ENCODE measurements at places on chromosomes 4 and X.

- peaks cover 40% of the 10 kb centered on the region for H3K27me3 ChIP-seq
- H3K27ac ChIP-seq: no peak overlapping the region
- no peaks in the 10 kb centered on the region for H3K4me1 ChIP-seq
- no peak overlapping the region for H3K4me3 ChIP-seq
Measured at GRCh38 chr4:108152980-108153379, 15.8 kb downstream of the LEF1 start.

GRCh38 chr4:94531991-94532789 is 80.4 kb downstream of the PDLIM5 start:
- no peak overlapping the region for H3K27ac ChIP-seq
- peaks cover 2% of the 10 kb centered on the region for H3K36me3 ChIP-seq
- H3K27me3 ChIP-seq: no peaks in the 10 kb centered on the region
- no peak for DNase-seq

- H3K27ac ChIP-seq: no peak overlapping the region
- no peaks in the 10 kb centered on the region for H3K27me3 ChIP-seq
- no peaks in the 10 kb centered on the region for H3K36me3 ChIP-seq
- peaks cover 4% of the 10 kb centered on the region for H3K4me1 ChIP-seq
- no peak overlapping the region for H3K4me3 ChIP-seq
Measured at GRCh38 chr4:72942565-72942964, 127.0 kb downstream of the COX18 start.

DNA sequence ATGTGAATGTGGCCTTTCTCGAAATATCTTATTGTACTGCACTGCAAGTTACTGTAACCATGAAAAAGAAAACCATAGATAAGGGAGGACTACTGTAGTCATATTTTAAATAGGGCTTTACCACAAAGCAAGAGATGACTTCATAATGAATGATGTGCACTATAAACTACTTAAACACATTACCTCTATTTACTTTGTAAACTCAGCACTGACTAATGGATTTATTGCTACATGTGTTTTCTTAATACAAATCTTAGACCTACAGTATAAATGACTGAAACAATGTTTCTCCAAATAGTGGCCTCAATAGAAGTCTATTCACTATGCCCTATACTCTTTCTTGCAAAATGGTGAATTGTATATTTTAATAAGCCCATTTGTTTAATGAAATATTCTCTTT is 61.1 kb downstream of the HDX start:
- no peak overlapping the region for H3K27ac ChIP-seq
- no peak for DNase-seq
- H3K27me3 ChIP-seq: no peaks in the 10 kb centered on the region
- H3K4me1 ChIP-seq: no peaks in the 10 kb centered on the region

GRCh38 chr4:87601361-87601760 is 7.0 kb upstream of the DSPP start:
- H3K27ac ChIP-seq: no peak overlapping the region
- DNase-seq: no peak
- H3K4me1 ChIP-seq: no peaks in the 10 kb centered on the region

GRCh38 chrX:19133231-19133630 is 11.0 kb upstream of the ADGRG2 start:
- H3K4me3 ChIP-seq: no peak overlapping the region
- H3K36me3 ChIP-seq: no peaks in the 10 kb centered on the region
- peaks cover 4% of the 10 kb centered on the region for H3K27me3 ChIP-seq

GRCh38 chr4:152850377-152850776 is 70.6 kb downstream of the ARFIP1 start:
- H3K4me1 ChIP-seq: peaks cover 4% of the 10 kb centered on the region
- H3K36me3 ChIP-seq: peaks cover 23% of the 10 kb centered on the region
- no peak overlapping the region for H3K4me3 ChIP-seq
- DNase-seq: no peak
- H3K27me3 ChIP-seq: no peaks in the 10 kb centered on the region
- no peak overlapping the region for H3K27ac ChIP-seq

DNA sequence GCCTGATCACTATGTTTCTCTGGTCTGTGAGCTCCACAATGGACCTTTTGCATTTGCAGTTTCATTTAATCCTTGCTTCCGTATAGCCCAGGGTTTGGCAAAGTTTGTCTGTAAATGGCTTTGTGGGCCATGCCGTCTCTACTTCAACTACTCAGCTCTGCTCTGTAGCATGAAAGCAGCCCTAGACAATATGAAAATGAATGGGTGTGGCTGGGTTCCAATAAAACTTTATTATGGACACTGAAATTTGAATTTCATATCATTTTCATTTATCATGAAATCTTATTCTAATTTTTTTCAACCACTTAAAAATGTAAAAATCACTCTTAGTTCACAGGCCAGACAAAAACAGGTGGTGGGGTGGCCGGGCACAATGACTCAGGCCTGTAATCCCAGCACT is 41.5 kb downstream of the ACE2 start:
- H3K36me3 ChIP-seq: no peaks in the 10 kb centered on the region
- H3K27ac ChIP-seq: no peak overlapping the region
- DNase-seq: no peak
- peaks cover 1% of the 10 kb centered on the region for H3K4me1 ChIP-seq
- H3K4me3 ChIP-seq: no peak overlapping the region

- no peaks in the 10 kb centered on the region for H3K36me3 ChIP-seq
- no peak overlapping the region for H3K27ac ChIP-seq
- no peak for DNase-seq
Measured at GRCh38 chrX:7889680-7890079, 37.5 kb downstream of the PNPLA4 start.

GRCh38 chrX:4263030-4263803 is 549.8 kb upstream of the PRKX start:
- H3K4me1 ChIP-seq: peaks cover 1% of the 10 kb centered on the region
- no peaks in the 10 kb centered on the region for H3K27me3 ChIP-seq
- DNase-seq: no peak
- H3K27ac ChIP-seq: no peak overlapping the region

- peak overlapping the region; percentile 91 for H3K27ac ChIP-seq
- H3K4me3 ChIP-seq: peak overlapping the region; percentile 78
- H3K36me3 ChIP-seq: no peaks in the 10 kb centered on the region
- H3K4me1 ChIP-seq: peaks cover 7% of the 10 kb centered on the region
- no peak for DNase-seq
- no peaks in the 10 kb centered on the region for H3K27me3 ChIP-seq
Measured at GRCh38 chrX:106725931-106726330, 570 bp upstream of the RNF128 start.

DNA sequence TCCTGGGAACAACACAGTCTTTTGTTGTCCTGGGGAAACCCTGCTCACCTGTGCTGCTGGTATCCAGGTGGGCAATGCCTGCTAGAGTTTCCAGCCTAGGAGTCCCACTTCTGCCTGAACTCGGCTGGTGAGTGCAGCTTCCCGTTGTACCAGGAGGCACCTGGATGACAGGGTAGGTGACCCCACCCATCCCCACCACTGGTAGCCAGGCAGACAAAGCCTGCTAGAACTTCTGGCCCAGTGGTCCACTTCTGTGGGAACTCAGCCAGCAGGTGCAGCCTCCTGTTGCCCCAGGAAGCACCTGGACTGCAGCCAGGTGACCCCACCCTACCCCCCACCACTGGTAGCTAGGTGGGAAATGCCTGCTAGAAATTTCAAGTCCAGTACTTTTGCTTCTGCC is 9.7 kb upstream of the TCEAL2 start:
- no peaks in the 10 kb centered on the region for H3K36me3 ChIP-seq
- H3K4me1 ChIP-seq: no peaks in the 10 kb centered on the region
- DNase-seq: no peak
- no peak overlapping the region for H3K4me3 ChIP-seq

- no peaks in the 10 kb centered on the region for H3K36me3 ChIP-seq
- peaks cover 10% of the 10 kb centered on the region for H3K4me1 ChIP-seq
- DNase-seq: no peak
- H3K4me3 ChIP-seq: no peak overlapping the region
- H3K27ac ChIP-seq: no peak overlapping the region
Measured at GRCh38 chr4:146243141-146243882, 29.0 kb downstream of the REELD1 start.

GRCh38 chr4:27398631-27399310 is 538.1 kb downstream of the STIM2 start:
- no peak overlapping the region for H3K4me3 ChIP-seq
- DNase-seq: no peak
- H3K27me3 ChIP-seq: no peaks in the 10 kb centered on the region
- no peaks in the 10 kb centered on the region for H3K4me1 ChIP-seq
- H3K36me3 ChIP-seq: no peaks in the 10 kb centered on the region

- H3K36me3 ChIP-seq: peaks cover 9% of the 10 kb centered on the region
- H3K4me1 ChIP-seq: peaks cover 2% of the 10 kb centered on the region
- no peak overlapping the region for H3K4me3 ChIP-seq
- DNase-seq: no peak
- H3K27me3 ChIP-seq: no peaks in the 10 kb centered on the region
Measured at GRCh38 chr4:83257811-83258210, 26.8 kb downstream of the COQ2 start.

GRCh38 chrX:119698845-119699244 is 5.9 kb upstream of the SEPTIN6 start:
- no peaks in the 10 kb centered on the region for H3K36me3 ChIP-seq
- peaks cover 18% of the 10 kb centered on the region for H3K27me3 ChIP-seq
- no peak for DNase-seq
- H3K4me3 ChIP-seq: no peak overlapping the region
- H3K4me1 ChIP-seq: no peaks in the 10 kb centered on the region

GRCh38 chr4:101049549-101050001 is 297.8 kb downstream of the PPP3CA start:
- H3K4me3 ChIP-seq: no peak overlapping the region
- no peak for DNase-seq
- H3K36me3 ChIP-seq: no peaks in the 10 kb centered on the region
- H3K27ac ChIP-seq: no peak overlapping the region
- H3K4me1 ChIP-seq: peaks cover 5% of the 10 kb centered on the region

- no peak overlapping the region for H3K4me3 ChIP-seq
Measured at GRCh38 chr4:77040270-77040669, 35.5 kb downstream of the CCNI start.

DNA sequence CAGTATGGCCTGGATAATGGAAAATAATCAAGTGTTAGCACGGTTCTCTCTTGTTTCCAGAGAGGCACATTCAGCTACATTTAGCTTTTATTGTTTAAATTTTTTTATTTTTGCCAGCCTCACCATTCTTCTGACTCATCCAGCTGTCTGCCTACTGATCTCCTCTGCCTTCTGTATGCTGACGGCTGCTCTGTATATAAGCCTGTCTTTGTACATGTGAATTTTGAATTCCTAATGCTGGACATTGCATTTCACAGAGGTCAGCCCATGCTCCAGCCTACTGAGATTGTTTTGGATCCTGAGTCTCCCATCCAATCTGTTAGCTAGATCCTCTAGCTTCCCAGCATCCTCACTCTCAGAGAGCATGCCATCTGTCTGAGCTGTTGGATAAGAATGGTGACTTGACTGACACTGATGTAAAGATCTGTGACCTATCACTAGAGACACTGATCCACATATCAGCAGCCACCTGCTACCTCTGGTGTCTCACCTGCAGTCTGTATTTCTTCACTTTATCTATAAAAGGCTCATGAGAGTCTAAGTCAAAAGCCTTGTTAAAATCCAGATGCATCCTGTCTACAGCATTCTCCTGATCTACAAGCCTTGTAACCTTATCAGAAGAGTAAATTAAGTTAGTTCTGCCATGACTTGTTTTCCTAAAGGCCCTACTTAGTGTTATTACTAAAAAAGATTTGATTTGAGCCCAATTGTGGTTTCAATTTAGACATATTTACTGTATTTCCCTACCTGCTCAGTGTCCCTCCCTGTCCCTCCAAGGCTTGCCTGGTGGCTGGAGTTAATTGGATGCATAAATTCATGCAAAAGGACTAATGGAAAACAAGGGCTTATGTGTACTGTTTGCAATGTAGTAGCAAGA is 25.6 kb upstream of the ARHGAP36 start:
- H3K4me1 ChIP-seq: no peaks in the 10 kb centered on the region
- H3K27ac ChIP-seq: no peak overlapping the region
- DNase-seq: no peak
- no peak overlapping the region for H3K4me3 ChIP-seq
- peaks cover 17% of the 10 kb centered on the region for H3K27me3 ChIP-seq

GRCh38 chr4:36492041-36492440 is 210.6 kb downstream of the DTHD1 start:
- H3K36me3 ChIP-seq: no peaks in the 10 kb centered on the region
- no peaks in the 10 kb centered on the region for H3K4me1 ChIP-seq
- no peaks in the 10 kb centered on the region for H3K27me3 ChIP-seq
- H3K27ac ChIP-seq: no peak overlapping the region

DNA sequence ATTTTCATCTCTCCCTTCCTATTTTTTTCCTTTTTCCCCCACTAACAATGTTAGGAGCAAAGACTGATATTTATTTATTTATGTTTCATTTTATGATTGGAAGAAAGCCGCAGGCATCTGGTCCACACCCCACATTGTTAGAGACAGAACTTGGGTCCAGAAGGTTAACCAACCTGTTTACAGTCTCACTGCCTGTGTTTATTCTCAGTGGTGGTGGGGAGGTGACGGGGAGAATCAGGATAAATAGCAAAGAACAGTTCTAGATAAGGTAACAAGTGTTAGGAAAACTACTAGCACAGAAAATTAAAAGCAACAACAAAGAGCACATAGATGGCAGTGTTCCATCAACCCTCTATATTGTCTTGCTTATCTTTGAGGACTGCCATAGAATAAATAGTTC is 301.7 kb upstream of the DIPK2B start:
- H3K27me3 ChIP-seq: no peaks in the 10 kb centered on the region
- no peak overlapping the region for H3K27ac ChIP-seq
- peaks cover 6% of the 10 kb centered on the region for H3K4me1 ChIP-seq
- no peak overlapping the region for H3K4me3 ChIP-seq
- peaks cover 1% of the 10 kb centered on the region for H3K36me3 ChIP-seq

- H3K27ac ChIP-seq: no peak overlapping the region
- H3K36me3 ChIP-seq: no peaks in the 10 kb centered on the region
- DNase-seq: no peak
- no peaks in the 10 kb centered on the region for H3K27me3 ChIP-seq
- H3K4me1 ChIP-seq: no peaks in the 10 kb centered on the region
- no peak overlapping the region for H3K4me3 ChIP-seq
Measured at GRCh38 chr4:24991015-24991414, 39.7 kb downstream of the LGI2 start.

DNA sequence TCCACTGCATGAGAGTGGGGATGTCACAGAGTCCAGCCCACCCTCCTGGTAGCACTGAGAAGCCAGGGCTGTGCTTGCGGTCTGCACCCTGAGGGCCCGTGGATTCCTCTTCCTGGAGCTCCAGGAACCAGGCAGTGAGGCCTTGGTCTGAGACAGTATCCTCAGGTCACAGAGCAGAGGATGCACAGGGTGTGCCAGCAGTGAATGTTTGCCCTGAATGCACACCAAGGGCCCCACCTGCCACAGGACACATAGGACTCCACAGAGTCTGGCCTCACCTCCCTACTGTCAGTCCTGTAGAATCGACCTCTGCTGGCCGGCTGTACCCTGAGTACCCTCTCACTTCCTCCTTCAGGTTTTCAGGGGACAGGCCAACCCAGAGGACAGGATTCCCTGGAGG is 2.7 kb downstream of the MAGEA1 start:
- no peak for DNase-seq
- H3K4me1 ChIP-seq: no peaks in the 10 kb centered on the region
